ENCODE measurements at places on chromosomes 5 and 9.

DNA sequence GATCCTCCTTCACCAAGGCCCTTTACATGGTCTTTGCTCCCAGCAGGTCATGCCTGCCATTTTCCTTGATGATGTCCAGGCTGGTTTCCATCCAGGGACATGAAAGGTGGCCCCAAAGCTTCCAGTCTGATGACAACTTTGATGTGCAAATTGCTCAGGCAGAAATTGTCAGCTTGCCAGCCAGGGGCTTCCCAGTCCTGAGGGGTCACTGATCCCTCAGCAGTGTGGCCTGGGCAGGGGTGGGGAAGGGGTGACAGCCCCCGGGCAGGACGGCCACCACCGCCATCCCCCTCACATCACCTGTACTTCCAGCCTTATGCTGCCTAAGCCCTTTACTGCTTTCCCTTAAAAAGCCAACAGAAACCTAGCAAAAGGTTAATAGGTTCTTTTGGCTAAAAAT lies 96.3 kb downstream of the ANKRD33B start:
- DNase-seq, result no peak

GRCh38 chr5:1733369-1733768 lies 66.3 kb downstream of the MRPL36 start:
- no peak for DNase-seq

DNA sequence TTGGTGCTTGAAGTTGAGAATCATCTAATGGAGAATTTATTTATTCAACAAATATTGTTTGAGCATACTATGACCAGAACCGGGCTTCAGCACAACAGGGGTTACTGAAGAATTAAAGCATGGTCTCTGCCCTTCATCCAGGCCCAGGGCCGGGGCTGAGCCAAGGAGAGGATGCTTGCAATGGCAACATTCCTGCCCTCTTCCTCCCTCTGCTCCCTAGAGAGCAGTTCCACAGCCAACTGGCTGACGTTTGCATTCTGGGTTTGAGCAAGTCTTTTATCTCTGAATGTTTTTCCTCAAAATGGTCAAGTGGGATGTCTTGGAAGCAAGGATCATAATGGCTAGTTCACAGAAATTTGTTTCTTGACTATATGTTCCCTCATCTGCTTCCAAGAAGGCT lies 80.7 kb downstream of the GLDC start:
- DNase-seq, result no peak

- DNase-seq, result no peak
Observed at GRCh38 chr5:96146675-96147074, 185.0 kb upstream of the ELL2 start.

DNA sequence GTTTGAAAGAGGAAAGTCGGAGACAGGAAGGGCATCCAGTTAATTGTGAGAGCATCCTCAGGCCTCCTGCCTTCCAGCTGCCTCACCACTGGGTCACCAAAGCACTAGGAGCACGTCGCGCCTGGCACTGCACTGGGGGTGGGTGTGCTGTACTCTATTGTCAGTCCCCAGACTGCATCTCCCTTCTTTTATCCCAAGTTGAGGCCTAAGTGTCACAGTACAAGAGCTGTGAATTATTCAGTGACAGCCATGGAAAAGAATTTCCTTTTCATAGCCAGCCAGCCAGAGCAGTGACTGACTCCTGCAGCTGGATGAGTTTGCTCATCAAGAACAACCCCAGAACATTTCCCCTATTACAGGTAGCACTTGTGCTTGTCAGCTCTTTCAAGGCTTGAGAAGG lies 16.3 kb downstream of the CLTA start:
- no peak for DNase-seq

DNA sequence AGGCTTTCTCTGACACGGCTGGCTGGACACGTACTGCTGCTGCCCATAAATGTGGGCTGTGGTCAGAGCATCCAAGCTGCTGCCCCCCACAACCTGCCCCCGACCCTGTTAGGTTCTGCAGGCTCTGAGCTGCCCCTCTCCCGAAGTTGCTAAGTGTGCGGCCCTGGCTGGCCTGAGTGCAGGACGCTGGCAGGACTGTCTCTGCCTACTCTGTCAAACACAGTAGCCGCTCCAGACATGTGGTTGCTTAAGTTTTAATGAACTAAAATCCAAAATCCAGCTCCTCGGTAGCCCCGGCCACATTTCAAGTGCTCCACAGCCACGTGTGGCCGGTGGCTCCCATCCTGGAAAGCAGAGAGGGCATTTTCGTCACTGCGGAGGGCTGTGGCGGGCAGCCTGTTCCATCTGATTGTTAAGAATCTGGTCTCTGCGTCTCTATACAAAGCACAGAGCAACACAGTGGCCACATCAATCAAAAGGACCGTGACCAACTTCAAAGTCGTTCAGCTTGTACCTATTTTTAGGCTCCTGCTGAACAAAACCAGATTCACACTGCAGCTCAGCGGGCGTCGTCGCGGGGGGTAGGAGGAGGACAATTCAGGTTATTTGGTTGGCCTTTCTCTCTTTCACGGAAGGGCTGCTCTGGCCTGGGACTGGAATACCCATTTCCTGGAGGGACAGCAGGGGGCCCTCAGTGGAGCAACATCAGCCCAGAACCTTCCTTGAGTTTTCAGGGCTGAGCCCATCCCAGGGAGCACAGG lies 68.9 kb downstream of the PTCH1 start:
- no peak for DNase-seq

- no peak for DNase-seq
Observed at GRCh38 chr5:135208903-135209721, 175.1 kb upstream of the PITX1 start.

DNA sequence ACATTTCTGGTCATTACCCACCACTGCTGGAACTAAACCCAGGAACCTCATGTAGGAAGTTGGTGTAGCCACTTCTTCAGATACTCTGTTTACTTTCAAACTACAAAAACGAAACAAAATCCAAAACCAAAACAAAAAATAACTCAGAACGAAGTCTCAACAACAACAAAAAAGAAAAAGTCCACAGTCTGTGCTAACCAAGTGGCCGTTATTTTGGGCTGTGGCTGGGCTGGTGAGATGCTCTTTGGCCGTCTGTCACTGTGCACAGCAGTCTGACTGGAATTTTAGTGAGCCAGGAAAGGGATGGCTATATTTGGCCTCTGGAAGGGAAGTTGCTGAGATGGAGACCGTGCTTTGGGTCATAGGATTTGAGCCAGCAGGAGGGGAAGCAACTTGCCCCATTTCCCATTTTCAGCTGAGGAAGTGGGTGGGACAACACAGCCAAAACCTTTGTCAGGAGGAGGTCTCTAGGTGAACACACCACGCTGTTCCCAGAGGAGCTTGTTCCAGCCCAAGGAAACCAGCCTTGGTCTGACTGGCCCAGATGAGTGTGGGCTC lies 334.1 kb downstream of the ZSWIM6 start:
- DNase-seq, result no peak

- no peak for DNase-seq
Observed at GRCh38 chr5:122915717-122916461, 70.5 kb downstream of the SNX24 start.

DNA sequence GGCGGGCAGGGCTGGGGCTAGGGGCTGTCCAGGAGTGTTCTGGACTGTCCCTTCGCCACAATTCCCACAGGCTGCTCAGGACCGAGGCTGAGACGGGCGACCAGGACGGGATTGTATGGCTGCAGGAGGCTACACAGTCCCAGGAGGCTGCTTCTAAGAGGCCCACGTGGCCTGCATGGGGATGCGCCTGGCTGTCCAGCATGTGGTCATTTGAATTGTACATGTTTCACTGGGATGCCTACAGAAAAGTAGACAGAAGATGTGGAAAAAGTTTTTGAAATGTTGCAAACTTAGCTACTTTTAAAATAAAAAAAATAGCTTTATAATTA lies 32.6 kb upstream of the SPTLC1 start:
- DNase-seq, result no peak

DNA sequence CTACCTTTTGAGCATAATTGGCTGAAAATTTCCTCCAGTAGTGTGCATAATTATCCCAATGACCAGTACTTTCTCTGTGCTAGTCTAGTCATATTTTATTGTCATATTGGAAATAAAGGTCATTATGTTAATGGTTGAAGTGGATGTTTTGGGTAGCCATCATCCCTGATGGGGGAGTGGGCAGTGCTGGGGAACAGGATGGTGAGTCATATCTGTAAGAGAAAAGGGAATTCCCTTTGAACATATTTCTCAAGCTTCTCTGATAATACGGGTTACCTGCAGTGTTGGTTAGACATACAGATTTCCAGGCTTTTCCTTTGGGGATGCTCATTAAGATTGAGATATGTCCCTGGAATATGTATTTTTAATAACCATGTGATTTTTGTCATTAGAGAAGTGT lies 33.3 kb upstream of the SPATA31D4 start:
- DNase-seq, result no peak

- peak; percentile 63 for DNase-seq
Observed at GRCh38 chr9:35071814-35072460, 488 bp downstream of the VCP start.

DNA sequence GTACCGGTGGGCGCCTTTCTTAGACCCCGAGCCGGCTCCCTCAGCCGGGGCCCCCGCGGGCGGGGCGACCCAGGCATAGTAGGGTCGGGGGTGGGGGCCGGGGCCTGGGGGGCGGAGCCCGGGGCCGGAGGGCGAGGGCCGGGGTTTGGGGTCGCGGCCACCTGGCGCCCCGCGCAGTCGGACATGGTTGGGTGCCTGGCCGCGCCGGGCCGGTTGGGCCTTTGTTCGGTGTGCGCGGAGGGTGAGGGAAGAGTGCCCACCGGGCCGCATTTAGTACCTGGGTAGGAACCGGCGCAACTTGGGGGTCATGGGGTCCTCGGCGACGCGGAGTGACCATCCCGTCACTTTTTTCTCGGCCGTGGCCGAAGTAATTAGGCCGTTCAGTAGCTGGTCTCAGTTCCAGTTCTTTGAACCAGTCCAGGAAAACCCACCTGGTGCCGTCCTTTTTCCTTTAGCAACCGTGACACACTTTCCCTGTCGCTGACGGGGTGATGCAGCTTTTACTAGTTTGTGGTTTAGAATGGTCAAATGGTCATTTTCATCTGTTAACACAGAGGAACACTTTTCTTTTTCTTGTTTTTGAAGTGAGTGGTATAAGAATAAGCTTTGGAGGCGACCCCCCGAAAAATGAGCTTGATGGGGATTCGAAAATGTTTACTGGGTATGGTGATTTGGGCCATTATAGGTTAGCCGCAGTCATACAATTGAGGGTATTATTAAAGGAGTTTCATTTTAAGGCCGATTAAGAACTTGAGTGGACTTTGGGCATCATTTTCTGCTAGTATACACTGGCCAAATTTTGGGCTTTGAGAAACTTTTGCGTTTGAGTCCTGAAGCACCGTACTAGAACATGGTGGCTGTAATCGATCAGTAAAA lies 589 bp downstream of the CKS2 start:
- no peak for DNase-seq

DNA sequence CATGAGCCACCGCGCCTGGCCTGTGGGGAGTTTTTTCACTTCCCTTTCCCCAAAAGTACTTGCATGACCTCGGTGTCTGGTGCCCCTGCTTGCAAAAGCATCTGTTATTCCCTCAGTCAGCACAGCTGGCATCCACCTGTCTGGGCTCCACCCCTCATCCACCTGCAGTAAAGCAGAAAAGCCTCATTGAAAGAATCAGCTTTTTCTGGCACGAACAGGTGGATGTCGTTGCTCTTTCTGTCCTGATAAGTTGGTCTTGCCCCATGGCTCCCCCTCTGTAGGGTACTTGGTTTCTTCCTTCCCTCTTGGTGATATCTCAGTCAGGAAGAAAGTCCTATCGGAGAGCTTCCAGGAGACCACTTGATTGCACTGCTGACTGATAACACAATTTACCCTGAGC lies 37.4 kb downstream of the WWC1 start:
- no peak for DNase-seq

- no peak for DNase-seq
Observed at GRCh38 chr9:38281196-38281595, 111.3 kb upstream of the ALDH1B1 start.

- no peak for DNase-seq
Observed at GRCh38 chr9:130072515-130073235, 19.0 kb downstream of the GPR107 start.

DNA sequence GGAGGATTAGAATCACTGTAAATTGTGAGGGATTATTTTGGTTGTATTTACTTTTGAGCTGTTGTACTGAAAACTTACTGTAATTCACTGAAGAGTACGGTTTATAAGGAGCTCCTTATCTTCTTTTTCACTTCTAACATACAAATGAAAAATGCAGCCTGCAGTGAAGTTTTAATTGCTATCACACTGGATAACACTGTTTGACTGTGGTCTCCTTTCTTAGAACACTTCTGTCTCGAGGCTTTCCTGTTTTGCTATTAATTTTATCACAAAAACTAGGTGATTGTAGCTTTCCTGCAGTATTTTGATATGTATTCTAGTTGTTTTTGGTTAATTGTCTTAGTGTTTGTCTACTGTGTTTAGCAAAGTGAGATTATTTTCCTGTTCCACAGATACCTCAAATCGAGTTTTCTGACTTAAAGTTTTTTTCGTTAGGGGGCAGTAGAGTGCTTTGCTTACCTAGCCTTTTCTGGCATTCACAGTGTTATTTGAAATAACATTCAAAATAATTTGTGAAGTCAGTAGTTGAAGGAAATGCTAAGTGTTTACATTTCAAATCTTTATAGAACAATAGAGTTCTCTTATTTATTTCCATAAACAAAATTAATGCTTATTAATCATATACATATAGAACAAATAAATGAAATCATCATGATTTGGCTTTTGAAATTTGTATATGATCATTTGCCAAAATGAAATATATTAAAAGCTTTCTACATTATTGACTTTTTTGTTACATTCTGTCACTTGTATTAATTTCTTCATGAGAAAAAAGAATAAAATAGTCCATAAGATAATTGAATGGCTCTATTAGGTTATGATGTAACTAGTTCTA lies 52.9 kb downstream of the COMMD10 start:
- no peak for DNase-seq

DNA sequence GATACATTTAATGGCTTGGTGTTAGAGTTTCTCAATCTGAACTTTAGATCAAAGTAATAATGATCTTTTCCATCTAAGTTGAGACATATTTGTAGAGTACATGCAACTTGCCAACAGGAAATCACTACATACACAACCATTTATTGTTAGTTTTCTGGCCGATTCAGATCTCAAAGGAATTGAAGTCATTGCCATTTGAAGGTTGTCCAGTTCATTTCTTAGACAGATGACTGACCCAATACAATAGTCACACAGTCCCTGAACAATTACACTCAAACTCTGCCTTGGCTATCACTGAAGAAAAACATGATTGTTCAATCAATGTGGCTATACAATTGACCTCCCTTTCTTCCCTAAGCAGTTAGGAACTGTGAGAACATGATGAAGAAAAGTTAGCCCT lies 753.2 kb upstream of the RIOK2 start:
- DNase-seq, result no peak

GRCh38 chr5:180338001-180338707 lies 15.0 kb downstream of the GFPT2 start:
- no peak for DNase-seq

DNA sequence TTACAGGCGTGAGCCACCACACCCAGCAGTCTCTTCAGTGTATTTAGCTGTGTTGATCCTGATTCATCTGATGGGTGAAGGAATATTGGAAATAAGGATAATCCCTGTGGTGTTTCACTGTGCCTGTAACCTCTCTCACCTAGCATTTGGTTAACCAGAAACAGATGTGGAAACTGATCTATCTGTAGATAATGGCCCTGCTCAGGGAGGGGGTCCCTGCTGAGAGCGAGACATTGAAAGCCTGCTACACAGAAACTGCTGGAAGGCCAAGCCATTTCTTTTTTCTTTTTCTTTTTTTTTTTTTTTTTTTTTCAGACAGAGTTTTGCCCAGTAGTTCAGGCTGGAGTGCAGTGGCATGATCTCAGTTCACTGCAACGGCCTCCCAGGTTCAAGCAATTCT lies 28.4 kb downstream of the QRFP start:
- no peak for DNase-seq

GRCh38 chr9:89802781-89803355 lies 198.1 kb downstream of the GADD45G start:
- DNase-seq, result no peak

Measured in stimulated activated CD4-positive, alpha-beta T cell treated with anti-CD3 and anti-CD28 coated beads, Interleukin-15, amount 100 ng/mL, for 48 hours (primary cell).